Epithelial cell of esophagus (primary cell): ENCODE measurements at places on chromosomes 2 and 18.

DNA sequence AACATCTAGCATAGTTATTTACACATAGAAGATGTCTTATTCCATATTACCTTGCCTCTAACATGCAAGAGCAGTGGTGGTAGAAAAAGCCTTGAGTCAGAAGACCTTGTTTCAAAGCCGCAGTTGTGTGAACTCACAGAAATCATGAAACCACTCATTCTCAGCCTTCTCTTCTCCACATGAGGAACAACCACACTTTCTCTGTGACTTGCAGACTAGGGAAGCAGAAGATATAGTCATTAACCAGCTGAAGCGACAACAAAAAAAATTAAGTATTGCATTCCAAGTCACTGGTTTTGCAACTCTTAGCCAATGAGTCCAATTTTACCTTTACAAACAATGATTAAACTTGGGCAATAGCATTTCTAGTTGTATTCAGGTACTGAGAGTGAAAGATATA is 19.0 kb downstream of the TWSG1 start:
- peak; percentile 20 for DNase-seq

DNA sequence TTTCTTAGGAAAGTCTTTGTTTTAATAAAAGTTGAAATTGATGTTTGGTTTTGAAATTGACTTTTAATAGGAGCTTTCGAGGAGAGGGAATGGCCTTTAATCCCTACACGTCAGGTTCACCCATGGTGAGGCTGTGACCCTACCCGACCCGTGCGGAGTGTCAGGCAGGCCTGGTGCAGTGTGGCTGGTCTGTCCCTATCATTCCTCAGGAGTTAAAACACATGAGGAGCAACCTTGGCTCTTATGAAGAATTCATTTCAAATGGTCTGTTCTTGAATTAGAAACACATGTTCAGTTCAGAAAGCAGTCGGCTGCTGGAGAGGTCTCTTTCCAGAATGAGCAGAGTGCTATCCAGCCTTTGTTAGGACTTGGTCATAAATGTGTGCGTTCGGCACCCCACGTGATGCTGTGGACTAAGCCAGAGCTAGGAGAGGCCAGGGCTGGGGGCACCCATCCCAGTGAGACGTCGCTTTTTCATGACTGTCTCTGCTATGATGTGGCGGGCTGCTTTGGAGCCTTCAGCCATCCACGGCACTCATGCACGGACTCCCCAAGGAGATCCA is 54.7 kb downstream of the EMILIN2 start:
- no peak for DNase-seq

GRCh38 chr2:149383340-149383739 is 53.0 kb downstream of the LYPD6 start:
- DNase-seq, result peak; percentile 74

GRCh38 chr2:31297751-31298150 is 63.8 kb downstream of the EHD3 start:
- DNase-seq, result peak; percentile 83

- DNase-seq, result no peak
Observed at GRCh38 chr18:76390452-76391035, 104.5 kb downstream of the ZNF516 start.

- DNase-seq, result no peak
Observed at GRCh38 chr2:12948961-12949353, 232.2 kb downstream of the TRIB2 start.

DNA sequence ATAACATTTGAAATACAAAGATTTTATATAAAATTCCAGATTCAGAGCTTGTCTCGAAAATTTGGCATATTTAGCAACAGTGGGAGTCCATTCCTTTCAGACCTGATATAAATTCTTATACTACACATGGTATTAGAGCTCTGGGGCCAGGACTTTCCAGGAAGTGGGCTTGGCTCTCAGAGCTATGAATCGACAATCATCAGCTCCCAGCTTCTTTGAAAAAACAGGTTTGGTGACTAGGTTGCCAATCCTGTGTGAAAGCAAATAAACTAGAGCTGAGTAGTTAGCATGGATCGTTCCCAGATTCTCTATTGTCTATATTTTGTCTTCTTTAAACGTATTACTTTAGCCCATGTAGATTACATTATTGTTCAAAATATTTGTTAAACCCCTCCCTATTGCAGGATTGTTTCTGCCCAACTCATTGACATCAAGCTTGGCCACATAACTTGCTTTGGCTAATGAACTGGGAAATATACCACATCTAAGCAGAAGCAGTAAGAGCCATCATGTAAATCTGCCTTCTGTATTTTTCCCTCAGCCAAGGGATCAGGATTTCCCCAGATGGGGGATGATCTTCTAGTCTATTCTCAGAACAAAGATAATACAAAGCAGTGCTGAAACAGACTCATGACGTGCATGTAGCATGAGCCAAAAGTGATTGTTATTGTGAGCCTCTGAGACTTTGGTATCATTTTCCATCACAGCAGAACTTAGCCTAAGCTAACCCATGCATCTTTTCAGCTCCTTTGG is 105.4 kb downstream of the KCNH7 start:
- DNase-seq, result peak; percentile 94

DNA sequence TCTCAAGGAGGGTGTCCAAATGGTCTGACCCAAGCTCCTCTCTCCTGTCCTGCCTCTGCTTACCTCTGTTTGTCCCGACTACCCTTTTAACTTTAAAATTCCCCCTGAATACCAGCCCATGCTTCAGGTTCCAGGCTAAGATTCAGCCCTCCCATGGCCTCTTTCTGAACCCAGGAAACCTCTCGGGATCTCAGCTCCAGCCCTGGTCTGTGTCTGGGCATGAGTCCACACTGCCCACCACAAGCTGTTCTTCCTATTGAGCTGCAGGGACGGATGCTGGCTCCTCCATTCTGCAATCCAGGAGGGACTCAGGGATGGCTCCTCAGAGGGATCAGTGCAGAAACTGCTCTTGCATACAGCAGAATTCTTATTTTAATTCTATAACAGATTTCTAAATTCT is 78.9 kb downstream of the MYT1L start:
- DNase-seq, result no peak

- no peak for DNase-seq
Observed at GRCh38 chr18:24011123-24011917, 3.2 kb upstream of the TTC39C start.

GRCh38 chr2:236008006-236008405 is 160.2 kb downstream of the GBX2 start:
- no peak for DNase-seq

DNA sequence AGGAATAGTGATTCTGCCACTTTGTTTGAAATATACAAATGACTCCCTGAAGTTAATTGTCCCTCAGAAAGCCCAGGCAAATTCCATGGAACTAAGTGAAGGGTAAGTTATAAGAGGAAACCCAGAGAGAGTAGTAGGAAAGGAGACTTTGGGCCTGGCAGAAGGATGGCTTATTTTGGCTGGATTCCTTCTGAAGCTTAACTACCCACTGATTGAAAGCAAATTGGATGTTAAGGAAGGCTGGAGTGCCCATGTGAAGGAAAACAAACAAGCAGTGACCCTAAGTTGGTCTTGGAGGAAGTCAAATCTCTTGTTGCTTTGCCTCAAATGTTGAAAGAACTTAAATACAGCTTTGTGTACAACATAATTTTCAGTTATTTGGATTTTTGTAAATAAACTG is 1106.4 kb upstream of the ZEB2 start:
- DNase-seq, result no peak

- no peak for DNase-seq
Observed at GRCh38 chr18:23968638-23969604, 45.6 kb upstream of the TTC39C start.

DNA sequence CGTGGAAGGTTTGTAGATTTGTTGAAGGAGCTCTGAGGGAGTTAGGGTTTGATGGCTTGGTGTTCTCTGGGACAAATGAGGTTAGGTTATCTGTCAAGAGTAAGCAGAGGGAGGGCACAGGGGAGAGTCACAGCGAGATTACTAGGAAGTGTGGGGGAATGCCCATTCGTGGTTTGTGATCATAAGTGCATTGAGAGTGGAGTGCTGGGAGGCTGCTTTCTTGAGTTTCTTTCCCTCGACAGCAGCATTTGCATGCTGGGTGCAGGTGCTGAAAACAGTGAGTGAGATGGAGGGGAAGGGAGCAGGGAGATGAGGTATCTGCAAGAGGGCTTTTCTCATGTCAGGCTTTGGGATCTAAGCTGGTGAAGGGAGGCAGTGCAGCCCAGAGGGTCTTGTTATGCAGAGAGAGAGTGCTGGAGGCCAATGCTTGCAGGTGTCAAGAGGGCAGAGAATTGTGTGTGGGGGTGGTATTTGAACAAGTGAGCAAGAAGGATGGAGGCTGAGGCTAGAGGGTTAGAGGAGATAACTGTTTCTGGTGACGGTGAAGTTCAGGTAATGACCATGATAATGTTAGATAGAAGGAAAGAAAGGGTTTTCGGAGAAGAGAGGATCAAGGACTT is 8.8 kb downstream of the RALB start:
- no peak for DNase-seq

- DNase-seq, result no peak
Observed at GRCh38 chr2:64819361-64819760, 165.6 kb upstream of the SERTAD2 start.

- peak; percentile 30 for DNase-seq
Observed at GRCh38 chr2:58194458-58194857, 46.7 kb downstream of the FANCL start.

DNA sequence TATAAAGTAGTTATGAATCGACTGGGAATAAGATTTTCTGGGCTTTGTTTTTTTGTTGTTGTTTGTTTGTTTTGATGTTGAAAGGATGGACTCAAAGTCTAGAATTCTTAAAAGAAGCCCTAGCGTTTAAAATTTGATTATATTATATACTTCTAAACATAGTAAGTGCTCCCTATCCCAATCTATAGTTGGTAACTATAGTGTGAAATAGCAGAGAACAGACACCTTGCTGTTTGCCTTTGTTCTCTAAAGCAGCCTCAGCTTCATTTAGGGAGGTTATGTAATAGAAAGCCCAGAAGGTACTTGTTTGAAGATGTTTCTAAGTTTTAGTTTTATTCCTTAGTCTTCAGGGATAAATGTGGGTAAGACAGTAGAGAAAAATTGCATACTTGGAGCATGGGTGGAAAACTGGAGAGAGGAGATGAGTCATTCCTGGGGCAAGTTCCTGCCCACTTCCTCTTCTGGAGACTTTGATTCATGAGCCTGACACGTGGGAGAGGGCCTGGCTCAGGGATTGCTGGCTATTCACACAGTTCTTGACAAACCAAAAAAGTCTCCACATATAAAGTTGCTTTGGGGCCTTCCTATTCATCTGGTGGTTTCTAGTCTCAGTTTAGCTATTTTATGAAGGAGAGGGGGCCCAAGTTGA is 131.9 kb downstream of the MYO1B start:
- DNase-seq, result peak; percentile 95

DNA sequence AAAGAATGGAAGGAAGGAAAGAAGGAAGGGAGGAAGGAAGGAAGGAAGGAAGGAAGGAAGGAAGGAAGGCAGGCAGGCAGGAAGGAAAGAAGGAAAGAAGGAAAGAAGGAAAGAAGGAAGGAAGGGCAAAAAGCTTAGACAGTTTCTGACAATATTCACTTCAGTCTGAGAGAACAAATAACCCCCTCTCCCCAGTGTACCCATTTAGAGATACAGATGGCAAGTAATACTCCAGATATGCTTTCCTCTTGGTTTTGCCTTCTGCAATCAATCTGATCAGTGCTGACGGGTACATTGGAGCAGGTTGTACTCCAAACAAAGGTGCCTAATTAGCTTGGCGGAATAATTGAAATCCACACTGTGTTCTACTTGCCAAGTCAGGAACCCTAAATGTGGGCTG is 534.6 kb upstream of the TMEFF2 start:
- DNase-seq, result no peak

DNA sequence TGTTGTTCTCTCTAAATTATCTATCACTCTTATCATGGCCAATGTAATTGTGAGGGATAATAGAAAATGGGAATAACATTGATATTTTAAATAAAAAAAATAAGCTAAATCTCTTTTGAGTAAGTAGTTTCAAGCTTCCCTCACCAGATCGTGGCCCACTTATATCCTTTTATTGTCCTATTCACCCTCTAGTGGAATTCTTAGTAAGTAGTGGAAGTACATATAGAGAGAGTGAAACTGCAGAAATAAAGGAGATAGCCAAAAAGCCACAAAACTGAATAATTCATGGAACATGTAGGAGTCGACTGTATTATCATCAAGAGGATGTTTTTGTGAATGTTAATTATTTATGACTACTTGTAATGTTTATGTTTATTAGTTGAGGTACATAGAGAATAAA is 66.1 kb upstream of the DTNA start:
- DNase-seq, result no peak

GRCh38 chr18:2912357-2913299 is 65.8 kb downstream of the EMILIN2 start:
- no peak for DNase-seq

- peak; percentile 50 for DNase-seq
Observed at GRCh38 chr2:172106108-172106961, 3.6 kb upstream of the DLX2 start.

DNA sequence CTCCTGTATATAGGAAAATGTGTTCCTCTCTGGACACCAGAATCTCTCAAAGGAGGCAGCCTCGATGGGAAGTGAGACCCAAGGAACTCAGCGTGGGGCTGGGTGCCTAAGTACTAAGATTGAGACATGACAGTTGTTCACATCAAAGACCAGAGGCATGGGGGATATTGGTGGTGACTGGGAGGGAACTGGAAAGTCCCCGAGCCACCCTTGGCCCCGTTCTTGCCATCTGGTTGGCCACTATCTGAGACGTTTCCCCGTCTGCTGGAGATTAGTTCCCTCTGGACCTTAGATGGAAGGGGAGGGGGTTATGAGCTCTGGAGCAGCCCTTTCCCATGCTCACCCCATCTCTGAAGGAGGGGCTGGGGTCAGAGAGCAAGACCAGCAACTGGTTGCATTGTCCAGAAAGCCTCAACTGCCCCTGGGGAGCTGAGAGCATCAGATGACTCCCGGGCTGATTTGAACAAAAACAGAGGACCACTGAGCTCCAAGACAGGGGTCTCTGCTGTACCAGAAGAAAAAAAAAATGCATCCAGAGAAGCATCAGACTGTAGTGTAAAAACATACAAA is 11.8 kb downstream of the FBLN7 start:
- no peak for DNase-seq

GRCh38 chr2:36271266-36271665 is 84.3 kb upstream of the CRIM1 start:
- no peak for DNase-seq

- DNase-seq, result no peak
Observed at GRCh38 chr2:60292242-60292641, 261.2 kb downstream of the BCL11A start.

DNA sequence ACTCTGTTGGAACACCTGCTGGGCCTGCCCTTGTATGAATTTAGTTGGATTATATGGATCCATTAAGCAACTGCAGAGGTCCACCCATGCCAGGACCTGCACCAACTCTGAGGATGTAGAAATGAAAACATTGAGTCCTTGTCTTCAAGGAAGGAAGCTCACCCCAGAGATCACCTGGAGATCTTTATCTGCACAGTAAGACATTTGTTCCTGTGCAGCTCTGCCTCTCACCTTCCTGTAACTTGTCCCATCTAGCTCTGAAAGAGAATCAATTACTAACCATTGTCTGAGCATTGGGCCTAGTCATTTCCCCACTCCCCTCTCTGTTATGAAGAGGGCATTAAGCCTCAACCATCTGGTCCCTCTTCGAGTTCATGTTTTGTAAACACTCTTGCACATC is 105.2 kb upstream of the YWHAQ start:
- no peak for DNase-seq

- no peak for DNase-seq
Observed at GRCh38 chr2:199607914-199608313, 150.2 kb upstream of the SATB2 start.

GRCh38 chr2:226791056-226791486 is 8.5 kb downstream of the IRS1 start:
- DNase-seq, result peak; percentile 50

GRCh38 chr18:31451625-31452024 is 4.1 kb downstream of the DSG3 start:
- DNase-seq, result peak; percentile 84
